ENCODE measurements at places on chromosomes 3 and 15.

- DNase-seq, result no peak
These were observed 102.6 kb downstream of the DPH6 start for GRCh38 chr15:35443376-35443775.

DNA sequence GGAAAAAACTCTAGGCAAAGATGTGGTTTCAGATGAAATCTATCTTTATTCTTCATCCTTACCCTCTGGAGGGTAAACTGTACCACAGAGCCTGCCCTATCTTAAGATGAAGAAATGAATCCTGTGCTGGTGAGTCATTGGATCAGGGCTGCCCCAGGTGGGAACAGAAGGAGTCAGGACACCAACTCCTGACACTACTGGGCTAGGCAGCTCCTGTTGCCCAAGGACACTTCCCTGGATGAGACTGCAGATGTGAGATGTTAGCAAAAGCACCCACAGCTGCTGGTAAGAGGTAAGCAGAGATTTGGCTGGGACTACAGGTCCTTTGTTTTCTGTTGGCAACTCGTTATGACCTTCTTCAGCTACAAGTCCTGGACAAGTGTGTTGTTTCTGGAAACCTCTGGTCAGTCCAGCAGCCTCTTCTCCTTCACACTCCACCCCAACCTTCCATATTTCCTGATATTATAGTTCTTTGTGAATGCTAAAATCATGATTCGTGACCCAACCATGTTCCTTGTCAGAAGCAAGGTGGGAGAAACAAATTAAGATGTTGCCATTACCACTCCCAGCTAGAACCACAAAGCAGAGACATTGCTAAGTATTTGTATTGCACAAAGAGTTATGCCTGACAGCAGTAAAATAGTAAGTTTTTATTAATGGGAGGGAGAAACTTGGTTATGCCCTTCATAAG lies 104.2 kb upstream of the TGFBR2 start:
- no peak for DNase-seq

- DNase-seq, result no peak
These were observed 83.6 kb downstream of the HMG20A start for GRCh38 chr15:77504306-77504705.

GRCh38 chr3:31290046-31290445 lies 242.7 kb upstream of the STT3B start:
- no peak for DNase-seq

DNA sequence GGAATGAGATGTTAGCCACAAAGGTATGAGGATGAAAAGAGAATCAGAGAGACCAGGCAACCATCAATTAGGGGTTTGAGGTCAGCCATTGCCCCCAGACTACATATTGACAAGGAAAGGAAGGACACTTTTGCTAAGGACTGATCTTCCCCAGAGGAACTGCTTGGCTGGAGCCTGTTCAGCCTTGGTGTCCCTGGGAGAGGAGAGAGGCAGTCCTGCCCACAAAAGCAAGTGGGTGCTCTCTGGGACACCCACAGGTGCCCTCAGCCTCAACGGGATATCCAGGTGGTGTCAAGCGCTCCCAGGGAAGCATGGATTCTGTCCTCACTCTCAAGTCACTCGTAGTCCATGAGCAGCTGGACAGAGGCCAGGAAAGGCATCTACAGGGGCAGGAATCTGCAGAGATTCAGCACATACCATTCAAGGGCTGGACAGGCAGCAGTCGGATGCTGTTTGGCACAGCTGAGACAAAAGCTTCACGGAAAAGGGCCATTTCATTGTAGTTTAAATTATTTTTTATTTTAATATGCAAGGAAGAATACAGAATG lies 166.2 kb downstream of the UACA start:
- DNase-seq, result no peak

DNA sequence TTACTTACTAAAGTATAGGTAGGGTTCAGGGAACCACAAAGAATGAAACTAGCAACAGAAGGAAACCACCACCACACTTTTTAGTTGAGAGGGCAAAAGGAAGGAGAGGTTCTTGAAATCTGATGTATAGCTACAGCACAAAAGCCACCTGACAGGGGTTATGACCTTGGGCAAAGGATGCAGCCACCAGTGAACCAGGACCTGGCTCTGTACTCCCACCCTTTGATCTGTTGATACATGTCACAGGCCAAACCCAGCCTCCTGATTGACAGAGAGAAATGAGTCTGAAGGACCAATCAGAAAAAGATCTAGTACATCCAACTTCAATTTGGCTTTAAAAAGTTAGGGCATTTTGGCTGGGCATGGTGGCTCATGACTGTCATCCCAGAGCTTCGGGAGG lies 20.0 kb upstream of the BLM start:
- DNase-seq, result no peak

- DNase-seq, result no peak
These were observed 351.5 kb upstream of the ICE2 start for GRCh38 chr15:60830479-60830878.

GRCh38 chr3:46667061-46667621 lies 26.3 kb downstream of the ALS2CL start:
- DNase-seq, result no peak

- DNase-seq, result no peak
These were observed 103.5 kb upstream of the AKAP13 start for GRCh38 chr15:85276921-85277320.

GRCh38 chr15:100686725-100687473 lies 84.5 kb downstream of the ASB7 start:
- no peak for DNase-seq

DNA sequence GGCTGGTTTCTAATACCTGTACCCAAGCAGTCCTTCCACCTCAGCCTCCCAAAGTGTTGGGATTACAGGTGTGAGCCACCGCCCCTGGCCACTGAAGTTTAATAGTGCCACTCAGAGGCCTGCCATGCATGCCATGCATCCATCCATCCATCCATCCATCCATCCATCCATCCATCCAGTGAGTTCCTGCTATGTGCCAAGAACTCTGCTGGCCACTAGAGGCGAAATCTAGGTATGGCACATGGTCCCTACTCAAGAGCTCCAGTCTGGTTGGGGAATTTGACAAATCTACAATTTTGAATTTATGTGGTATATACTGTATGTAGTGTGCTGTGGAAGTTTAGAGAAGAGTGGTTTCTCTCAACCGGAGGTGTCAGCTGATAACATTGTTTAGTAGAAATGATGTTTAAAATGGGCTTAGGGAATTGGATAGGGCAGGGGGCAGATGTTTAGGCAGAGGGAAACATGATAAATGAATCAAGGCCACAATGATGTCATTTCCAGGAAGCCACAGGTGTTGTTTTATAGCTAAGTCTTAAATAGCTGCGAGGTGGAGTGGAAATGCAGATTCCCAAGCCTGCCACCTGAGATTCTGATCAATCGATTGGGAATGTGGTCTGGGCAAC lies 384.4 kb upstream of the C2CD4B start:
- DNase-seq, result peak; percentile 65

DNA sequence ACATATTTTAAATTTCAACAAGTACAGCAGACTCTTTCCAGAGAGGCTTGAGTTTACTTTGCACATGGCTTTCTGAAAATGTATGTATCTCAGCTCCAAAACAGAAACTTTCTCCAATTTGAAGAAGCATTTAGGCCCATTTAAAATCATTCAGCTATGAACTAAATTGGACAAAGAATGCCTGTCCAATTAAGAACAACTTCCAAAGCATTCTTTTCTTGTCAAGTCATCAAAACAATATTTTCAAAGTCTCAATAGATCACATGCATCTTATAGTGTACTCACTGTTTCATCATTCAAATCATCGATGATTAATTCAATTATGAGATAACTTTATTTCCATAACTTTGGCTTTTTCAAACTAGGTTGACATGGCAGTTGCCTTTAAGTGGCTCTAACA lies 95.2 kb downstream of the KBTBD8 start:
- DNase-seq, result no peak

GRCh38 chr15:96285305-96285704 lies 45.2 kb upstream of the NR2F2 start:
- DNase-seq, result peak; percentile 23

Data from mesendoderm (in vitro differentiated cells).